ENCODE measurements at places on chromosomes 13 and 19.

- no peaks in the 10 kb centered on the region for H3K4me1 ChIP-seq
- H3K4me3 ChIP-seq, result no peak overlapping the region
- DNase-seq, result peak; percentile 37
- H3K27ac ChIP-seq, result no peak overlapping the region
- H3K36me3 ChIP-seq, result no peaks in the 10 kb centered on the region
Observed at GRCh38 chr19:6215701-6216235, 64.0 kb downstream of the MLLT1 start.

GRCh38 chr19:5580161-5580571 is 12.4 kb upstream of the TINCR start:
- peaks cover 5% of the 10 kb centered on the region for H3K4me1 ChIP-seq
- H3K4me3 ChIP-seq, result no peak overlapping the region
- no peaks in the 10 kb centered on the region for H3K27me3 ChIP-seq
- no peak overlapping the region for H3K27ac ChIP-seq

DNA sequence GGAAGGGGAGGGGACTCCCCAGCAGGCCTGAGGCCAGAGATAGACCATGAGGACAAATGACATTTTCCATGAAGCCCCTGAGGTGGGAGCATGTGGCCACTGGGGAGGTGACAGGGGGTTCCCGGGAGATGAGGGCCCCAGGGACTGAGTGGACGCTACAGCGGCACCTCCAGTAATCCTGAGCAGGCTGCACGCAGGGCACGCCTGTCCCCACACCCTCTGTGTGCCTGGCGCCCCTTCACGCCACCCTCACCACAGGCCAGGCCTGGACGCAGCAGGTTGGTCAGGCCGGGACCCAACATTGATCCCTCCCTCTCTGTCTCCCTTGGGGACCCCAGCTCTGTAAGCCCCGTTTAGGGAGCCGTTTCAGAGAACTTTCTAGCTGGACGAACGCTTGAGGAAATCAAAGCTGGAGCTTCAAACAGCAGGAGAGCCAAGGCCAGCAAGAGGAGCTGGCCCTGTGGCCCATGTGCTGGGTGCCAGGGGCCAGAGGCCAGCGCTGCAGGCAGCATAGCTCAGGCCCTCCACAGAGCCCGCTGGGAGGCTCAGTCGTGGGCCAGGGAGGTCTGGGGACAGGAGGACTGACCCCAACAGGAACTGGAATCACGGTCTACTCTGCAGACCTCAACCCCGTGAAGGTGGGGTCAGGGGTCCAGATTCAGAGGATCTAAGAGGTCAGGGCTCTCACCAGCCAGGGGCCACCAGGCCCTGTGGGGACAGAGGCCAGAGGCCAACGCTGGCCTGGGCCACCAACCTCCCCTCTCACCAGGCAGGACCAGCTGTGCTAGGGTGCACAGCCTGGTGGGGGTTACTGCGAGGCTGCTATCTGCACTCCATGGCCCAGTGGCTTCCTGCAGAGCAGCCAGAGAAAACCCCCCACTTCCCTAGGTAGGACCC is 14.6 kb downstream of the LSM4 start:
- no peak overlapping the region for H3K4me3 ChIP-seq
- peaks cover 50% of the 10 kb centered on the region for H3K4me1 ChIP-seq
- peak overlapping the region; percentile 99 for H3K27ac ChIP-seq
- H3K36me3 ChIP-seq, result peaks cover 5% of the 10 kb centered on the region

DNA sequence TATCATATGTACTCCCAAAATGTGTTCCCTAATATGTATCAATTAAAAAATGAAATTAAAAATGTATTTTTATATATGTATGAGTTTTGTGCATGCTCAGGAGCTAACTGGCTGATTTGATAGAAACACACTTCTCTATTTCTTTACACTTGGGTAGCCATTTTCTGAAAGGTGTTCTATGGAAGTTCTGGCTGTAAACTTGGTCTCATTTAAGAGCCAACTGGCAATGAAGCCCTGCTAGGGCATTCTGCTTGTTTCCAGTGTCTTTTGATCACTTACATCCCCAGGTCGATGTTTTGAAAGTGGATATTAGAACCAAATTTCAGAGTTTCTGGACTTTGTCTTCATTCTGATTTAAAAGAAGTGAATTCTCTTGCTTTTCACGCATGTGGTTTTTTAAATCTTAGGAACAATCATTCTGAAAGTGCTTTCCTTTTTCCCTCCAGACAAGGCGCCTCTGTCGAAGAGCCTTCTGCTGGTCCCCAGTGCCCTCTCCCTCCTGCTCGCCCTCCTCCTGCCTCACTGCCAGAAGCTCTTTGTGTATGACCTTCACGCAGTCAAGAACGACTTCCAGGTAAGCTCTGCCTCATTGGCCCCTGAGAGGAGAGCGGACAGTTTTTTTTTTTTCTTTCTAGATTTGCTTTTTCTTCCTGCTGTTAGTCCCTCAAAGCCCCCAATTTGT is 20.1 kb downstream of the GPR18 start:
- H3K27me3 ChIP-seq, result no peaks in the 10 kb centered on the region
- peak overlapping the region; percentile 63 for H3K27ac ChIP-seq
- peak; percentile 42 for DNase-seq
- H3K36me3 ChIP-seq, result peaks cover 14% of the 10 kb centered on the region

GRCh38 chr19:46536391-46536790 is 40.7 kb upstream of the PNMA8B start:
- no peaks in the 10 kb centered on the region for H3K4me1 ChIP-seq
- no peaks in the 10 kb centered on the region for H3K36me3 ChIP-seq
- no peak for DNase-seq

GRCh38 chr13:46668931-46669525 is 116.1 kb downstream of the LRCH1 start:
- H3K27me3 ChIP-seq, result no peaks in the 10 kb centered on the region
- no peak for DNase-seq
- peaks cover 32% of the 10 kb centered on the region for H3K4me1 ChIP-seq
- H3K27ac ChIP-seq, result no peak overlapping the region
